ENCODE measurements at places on chromosomes 5 and 9.
A peak's percentile ranks its signal among the peaks of the same experiment; 100 is the strongest.

- no peak for DNase-seq
These were observed 33.0 kb upstream of the MAP1B start for GRCh38 chr5:72074251-72074650.

GRCh38 chr5:10699987-10700386 is 61.0 kb downstream of the DAP start:
- no peak for DNase-seq

DNA sequence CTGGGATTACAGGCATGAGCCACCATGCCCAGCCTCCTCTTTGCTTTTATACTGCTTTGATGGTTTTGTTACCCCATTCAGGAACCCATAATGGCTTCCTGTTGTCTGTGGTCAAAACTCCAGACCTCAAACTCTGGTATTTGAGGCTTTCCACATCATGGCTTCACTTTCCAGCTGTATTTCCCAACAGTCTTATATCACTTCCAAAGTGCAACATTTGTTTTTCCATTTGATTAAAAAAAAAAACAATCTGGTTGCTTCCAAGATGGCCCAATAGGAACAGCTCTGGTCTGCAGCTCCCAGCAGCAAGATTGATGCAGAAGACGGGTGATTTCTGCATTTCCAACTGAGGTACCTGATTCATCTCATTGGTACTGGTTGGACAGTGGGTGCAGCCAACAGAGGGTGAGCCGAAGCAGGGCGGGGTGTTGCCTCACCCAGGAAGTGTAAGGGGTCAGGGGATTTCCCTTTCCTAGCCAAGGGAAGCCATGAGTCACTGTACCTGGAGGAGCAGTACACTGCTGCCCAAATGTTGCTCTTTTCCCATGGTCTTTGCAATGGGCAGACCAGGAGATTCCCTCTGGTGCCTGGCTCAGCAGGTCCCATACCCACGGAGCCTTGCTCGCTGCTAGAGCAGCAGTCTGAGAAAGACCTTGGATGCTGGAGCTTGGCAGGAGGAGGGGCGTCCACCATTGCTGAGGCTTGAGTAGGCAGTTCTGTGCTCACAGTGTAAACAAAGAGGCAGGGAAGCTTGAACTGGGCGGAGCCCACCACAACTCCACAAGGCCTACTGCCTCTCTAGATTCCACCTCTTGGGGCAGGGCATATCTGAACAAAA is 458.4 kb downstream of the KDM4C start:
- DNase-seq = no peak

DNA sequence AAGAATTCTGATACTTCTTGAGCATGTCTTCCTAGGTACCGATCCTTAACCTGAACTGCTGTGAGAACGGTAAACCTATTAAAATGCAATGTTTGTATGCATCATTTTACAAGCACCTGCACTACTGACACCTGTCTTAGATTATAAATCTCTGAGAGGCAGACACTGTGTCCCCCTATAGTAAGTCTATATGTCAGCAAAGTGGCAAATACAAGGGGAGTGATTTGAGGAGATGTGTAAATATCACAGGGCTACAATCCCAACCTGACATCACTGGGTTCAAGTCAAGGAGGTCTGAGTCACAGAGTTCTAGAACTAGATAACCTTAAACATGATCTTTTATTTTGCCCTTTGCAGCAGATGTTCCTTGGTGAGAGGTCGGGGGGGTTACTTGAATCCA is 64.1 kb downstream of the ANKH start:
- DNase-seq = no peak

- DNase-seq = no peak
These were observed 84.0 kb upstream of the APC start for GRCh38 chr5:112653638-112654205.

- peak; percentile 46 for DNase-seq
These were observed 52.9 kb downstream of the C9orf50 start for GRCh38 chr9:129567842-129568559.

DNA sequence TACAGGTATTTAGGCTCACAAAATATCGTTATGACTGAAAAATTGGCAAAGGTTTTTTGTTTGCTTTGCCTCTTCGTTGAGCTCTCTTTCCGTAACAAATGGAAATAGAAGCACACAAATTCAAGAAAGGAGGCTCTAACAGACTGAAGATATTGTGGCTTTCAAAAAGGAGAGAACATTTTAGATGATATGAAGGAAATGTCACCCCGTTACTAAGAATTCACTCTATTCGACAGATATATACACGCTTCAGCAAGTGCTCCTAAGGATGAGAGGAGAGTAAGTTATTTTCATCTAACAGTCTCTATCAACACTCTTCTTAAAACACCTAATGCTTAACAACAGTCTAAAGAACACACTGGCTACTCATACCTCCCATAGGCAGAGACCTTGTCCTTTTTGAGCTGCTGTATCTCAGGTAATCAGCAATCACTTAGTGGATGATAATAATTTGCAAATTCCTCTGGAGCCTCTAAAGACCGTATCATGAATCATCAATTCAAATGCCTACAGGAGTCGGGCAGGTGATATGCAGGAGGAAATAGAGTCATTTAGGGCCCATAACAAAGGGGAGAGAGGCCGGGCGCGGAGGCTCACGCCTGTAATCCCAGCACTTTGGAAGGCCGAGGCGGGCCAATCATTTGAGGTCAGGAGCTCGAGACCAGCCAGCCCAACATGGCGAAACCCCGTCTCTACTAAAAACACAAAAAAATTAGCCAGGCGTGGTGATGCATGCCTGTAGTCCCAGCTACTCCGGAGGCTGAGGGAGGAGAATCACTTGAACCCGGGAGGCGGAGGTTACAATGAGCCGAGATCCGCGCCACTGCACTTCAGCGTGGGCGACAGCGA is 1.4 kb upstream of the HSDL2 start:
- no peak for DNase-seq

DNA sequence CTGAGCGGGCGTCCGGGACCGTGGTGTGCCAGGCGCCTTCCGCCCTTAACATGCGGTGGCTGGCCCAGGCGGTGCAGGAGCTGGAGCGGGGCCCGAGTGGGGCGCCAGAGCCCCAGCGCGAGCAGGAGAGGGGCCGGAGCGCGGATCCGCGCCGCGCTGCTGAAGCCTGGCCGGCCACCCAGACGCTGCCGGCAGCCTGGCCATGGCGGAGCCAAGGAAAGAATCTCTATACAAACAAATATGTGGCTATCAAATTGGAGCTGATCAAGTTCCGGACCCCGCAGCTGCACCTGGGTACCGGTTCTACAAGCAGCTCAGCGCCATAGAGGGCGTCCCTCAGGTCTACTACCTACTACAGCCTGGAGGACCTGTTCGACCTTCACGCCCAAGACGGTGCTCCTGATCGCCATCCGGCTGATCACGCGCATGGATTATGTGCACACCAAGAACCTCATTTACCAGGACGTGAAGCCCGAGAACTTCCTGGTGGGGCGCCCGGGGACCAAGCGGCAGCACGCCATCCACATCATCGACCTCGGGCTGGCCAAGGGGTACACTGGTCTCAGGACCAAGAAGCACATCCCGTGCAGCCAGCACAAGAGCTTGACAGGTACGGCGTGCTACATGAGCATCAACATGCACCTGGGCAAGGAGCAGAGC is 55.8 kb downstream of the JAK2 start:
- DNase-seq = no peak

DNA sequence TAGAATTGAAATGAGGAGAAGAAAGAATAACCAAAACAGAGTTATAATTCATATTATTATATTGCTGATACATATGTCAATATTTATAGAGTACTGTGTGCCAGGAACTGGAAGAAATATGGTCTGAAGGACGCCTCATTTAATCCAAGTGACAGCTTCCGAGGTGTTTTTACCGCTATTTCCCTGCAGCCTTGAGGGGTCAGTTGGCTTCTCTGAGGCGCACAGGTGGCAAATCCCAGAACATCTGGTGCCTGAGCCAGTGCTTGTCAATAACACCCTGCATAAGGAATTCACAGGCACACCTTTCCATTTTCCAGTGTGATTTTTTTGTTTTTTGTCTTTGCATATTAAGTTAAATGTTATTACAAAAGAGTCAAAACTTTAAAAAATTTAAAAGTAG is 43.3 kb upstream of the CTSL start:
- DNase-seq = no peak

GRCh38 chr9:132986640-132987620 is 8.4 kb downstream of the GFI1B start:
- DNase-seq = no peak

- no peak for DNase-seq
These were observed 556.1 kb downstream of the CDH9 start for GRCh38 chr5:26482076-26482809.

DNA sequence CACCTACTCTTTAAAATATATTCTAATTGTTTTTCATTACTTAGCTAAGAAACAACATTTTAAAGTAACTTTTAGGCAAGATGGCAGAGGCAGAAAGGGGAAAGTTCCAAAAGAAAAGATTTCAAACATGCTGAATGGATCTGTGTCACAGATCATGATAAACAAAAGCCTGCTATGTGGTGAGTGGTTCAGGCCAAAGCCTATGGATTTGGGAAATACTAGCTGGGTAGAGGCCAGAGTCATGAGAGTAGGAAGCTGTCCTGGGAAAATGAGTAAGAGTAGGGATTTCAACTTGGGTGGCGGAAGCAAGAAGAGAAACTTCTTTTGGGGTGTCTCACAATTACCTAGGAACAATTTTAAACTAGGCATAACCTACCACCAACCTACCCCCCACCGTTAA is 68.7 kb upstream of the GRHPR start:
- no peak for DNase-seq

DNA sequence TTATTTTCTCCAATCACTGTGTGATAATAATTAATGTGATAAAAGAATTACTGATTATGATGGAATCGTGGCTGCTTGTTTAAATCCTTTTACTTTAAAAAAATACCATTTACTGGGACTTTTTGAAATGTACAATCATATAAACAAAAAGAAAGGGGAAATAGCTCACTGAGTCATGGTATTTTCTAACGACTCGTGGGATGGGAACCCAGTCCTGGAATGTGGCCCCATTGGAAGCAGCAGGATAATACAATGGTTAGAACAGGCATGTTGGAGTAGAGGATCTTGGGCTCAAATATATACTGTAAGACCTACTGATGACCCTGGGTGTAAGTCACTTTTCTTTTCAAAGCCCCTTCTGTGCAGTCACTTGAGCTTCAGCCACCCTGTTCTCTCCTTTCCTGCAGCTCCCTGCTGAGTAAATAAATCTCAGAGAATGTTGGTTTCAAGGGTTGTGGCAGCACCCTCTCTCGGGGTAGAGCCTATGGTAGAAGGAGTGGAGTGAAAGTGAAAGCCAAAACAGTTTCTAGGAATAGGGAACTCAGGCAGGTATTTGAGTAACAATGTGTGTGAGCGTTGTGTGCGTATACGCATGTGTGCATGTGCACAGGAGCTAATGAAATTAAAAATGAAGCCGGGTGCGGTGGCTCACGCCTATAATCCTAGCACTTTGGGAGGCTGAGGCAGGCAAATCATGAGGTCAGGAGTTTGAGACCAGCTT is 40.8 kb upstream of the LARP1 start:
- no peak for DNase-seq

DNA sequence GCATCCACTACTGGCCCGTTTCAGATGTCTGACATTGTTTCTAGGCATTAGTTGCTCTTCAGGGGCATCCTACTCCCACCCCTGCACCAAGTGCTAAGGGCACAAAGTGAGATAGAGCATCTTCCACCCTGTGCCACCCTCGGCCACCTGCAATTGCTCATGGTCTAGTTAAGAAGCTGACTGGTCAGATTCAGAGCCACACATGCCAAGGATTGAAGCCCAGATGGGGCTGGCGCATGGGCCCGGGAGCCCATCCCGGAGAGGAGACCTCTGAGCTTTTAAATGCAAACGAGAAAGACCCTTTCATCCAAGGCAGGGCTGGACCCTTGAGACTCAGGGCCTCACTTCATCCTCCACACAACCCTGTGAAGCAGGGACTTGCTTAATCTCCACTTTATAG is 28.5 kb downstream of the HRH2 start:
- no peak for DNase-seq

DNA sequence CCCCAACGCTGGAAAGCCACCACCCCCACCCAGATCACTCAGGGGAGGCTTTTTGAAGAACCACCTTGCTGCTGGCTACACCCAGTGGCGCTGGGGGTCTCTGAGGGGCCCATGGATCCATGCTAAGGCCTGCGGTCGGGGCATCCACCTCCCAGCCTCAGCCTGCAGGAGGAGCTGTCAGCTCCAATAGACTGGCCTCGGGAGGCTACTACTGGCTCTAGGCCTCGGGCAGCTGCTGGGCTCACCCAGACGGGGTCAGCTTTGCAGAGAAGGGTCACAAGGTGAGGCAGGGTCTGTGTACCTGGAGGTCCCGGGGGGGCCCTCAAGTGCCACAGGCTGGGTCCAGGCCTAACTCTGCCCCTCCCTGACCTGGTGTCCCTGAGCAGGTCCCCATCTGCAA is 193.7 kb downstream of the OLFM1 start:
- DNase-seq = no peak

- DNase-seq = no peak
These were observed 8.1 kb downstream of the IDNK start for GRCh38 chr9:83630938-83631457.

DNA sequence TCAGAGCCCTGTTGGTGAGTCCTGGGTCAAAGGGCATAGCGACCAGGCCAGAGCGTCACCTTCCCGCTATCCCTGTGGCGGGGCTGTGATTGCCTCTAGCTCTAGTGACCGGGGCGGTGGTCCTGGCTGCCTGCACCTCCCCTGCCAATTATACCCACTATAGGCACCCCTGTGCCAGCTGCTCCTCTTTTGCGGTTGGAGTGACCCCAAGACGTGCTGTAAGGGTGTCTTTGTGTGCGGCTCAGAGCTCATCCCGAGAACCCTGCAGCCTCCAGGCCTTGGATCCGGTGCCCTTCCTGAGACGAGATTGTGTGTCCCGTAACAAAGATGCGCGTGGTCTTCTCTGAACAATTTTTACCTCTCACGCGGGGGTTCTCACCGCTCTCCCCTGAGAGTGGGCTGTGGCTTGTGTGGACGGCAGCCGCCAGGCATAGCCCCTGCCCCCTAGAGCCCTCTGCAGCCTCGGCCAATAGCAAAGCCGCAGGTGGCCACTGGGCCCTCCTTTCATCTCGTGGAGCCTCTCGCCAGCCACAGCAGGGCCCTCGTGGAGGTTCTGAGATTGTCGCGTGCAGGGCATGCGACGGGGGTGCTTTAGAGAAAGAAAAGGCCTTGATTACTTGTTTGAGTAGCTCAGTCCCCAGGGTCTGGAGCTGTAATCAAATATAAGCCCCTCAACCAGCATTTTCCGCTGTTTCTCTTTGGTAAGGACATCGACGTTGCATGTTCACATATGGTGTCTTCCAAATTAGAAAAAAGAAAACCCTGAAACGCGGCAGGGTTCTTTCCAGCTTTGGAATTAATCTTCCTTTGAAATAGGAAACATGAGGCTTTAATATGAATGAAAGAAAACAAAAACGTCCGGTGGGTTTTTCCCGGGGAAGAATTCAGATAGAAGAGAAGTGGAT is 10.7 kb downstream of the NKD2 start:
- no peak for DNase-seq
